ENCODE measurements at places on chromosomes 13 and 19.

GRCh38 chr19:47209319-47210179 is 21.4 kb downstream of the BBC3 start:
- no peak for DNase-seq

DNA sequence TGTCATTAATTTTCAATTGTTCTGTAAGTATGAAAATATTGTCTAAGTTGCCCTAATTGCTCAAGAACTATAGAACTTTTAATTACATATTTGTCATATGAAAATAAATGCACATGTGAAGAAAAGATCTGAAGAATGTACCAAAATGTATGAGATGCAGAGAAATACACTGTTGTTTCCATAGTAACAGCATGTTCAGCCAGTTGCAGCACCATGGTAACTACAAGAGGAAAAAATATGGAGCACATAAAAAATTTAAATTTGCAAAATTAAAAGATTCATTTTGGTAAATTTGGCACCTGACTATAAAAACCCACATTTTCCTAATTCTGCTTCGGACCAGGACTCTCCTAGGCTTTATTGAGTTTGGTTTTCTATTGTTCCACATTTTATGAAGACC is 1170.0 kb upstream of the MIR17HG start:
- no peak for DNase-seq

GRCh38 chr13:99345345-99345744 is 38.1 kb upstream of the GPR183 start:
- no peak for DNase-seq

GRCh38 chr19:45865269-45865948 is 1.3 kb downstream of the FOXA3 start:
- no peak for DNase-seq

DNA sequence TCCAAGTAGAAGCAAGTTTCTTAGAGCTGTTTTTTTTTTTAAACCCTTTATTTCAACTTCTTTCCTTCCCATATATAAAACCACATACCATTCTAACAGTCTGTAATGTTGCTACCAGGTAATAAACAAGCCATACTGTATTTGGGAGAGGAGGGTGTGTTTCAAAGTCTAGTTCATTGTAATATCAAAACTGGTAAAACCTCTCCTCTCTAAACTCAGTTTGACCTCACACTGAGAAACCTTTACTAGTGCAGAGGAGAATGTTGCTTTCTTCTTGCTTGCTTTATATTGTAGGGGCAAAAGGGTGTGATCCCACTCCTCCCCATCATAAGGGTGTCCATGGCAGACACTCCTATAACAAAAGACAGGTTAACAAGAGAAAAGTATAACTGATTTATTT is 155.1 kb downstream of the GGACT start:
- DNase-seq: no peak

DNA sequence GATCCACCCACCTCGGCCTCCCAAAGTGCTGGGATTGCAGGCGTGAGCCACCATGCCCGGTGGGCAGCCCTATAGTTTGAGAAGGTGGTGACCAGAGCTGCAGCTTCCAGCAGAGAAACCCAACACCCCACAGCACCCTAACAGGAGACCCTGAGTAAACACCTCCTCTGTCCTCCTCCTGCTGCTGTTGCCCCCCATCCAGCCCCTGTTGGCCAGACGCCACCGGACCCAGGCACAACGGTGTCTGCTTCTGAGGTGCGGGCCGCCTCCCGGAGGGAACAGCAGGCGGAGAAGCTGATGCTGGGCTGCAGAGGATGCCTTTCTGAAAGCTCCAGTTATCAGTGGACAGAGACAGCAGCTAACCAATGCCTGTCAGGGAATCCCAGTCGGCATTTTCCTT is 175.5 kb downstream of the COL4A1 start:
- DNase-seq: no peak

GRCh38 chr13:101535192-101535746 is 82.8 kb downstream of the ITGBL1 start:
- no peak for DNase-seq

DNA sequence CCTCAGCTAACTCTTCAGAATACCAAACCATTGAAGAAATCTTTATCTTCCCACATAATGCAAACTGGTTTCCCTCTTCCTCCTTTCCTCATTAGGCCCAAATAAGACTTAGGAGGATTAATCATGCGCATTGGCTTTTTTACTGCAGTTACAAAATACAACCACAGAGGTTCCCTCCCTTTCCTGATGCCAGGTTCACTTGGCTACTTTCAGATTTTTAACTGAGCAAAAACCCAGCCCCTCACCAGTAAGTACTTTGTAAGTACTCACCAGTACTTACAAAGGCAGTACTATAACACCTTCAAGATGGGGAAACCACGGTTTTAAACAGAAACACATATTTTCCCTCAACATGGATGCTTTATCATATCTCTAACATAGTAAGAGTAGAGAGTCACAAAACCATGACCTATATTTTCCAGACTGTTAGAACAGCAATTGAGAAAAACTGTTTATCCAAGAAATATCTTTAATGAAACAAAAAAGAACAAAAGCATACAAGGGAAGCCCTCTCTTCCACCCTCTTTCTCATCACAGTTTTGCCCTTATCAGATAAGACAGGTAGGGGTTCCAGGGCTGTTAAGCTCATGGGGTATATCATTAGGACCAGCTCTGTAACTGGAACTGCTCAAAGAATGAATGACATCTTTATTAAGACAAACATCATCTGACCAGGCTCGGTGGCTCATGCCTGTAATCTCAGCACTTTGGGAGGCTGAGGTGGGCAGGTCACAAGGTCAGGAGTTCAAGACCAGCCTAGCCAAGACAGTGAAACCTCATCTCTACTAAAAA is 12.7 kb downstream of the FOXO1 start:
- DNase-seq: no peak

DNA sequence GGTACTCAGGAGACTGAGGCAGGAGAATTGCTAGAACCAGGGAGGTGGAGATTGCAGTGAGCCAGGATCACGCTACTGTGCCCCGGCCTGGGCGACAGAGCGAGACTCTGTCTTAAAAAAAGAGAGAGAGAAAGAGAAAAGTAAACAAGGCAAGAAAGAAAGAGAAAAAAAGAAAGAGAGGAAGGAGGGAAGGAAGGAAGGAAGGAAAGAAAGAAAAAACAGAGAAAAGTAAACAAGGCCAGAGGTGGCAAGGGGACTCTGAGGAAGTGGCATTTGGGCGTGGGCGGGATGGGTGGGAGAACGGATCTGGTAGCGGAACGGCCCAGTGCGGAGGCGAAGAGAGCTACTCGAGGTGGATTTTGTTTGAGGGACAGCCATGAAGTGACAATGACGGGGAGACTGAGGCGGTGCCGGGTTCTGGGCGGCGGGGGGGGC is 7.5 kb upstream of the ARRDC2 start:
- no peak for DNase-seq

DNA sequence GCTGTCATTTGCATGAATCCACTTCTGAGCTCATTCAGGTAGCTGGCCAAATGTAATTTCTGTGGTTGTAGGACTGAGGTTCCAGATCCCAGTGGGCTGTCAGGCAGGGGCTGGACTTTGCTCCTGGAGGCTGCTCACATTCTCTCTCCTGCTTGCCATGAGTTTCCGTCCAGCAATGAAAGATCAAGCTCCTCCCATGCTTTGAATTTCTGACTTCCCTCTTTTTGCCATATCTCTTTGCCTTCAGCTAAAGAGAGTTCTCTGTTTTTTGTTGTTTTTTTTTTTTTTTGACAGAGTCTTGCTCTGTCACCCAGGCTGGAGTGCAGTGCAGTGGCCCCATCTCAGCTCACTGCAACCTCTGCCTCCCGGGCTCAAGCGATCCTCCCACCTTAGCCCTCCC is 76.9 kb downstream of the ING1 start:
- no peak for DNase-seq

DNA sequence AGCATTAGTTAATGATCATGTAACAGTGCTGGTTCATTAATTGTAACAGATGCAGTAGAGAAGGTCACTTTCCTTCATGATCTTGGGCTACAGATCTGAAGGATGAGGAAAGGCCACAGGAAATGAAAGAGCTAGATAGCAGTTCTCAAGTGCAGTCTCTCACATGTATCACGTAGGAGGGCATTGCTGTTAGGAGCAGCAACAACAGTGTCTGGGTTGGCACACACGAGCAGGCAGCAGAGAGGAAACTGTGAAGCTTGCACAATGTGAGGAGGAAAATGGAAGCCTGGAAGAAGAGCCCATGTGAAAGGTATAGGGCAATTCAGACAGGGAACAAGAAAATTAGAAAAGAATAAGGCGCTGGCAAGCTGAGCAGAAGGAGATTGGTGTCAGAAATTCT is 1741.5 kb downstream of the PCDH9 start:
- no peak for DNase-seq

- no peak for DNase-seq
These were observed 453.5 kb downstream of the TDRD3 start for GRCh38 chr13:60850526-60850925.

GRCh38 chr13:41409611-41410010 is 47.7 kb upstream of the RGCC start:
- DNase-seq: no peak

DNA sequence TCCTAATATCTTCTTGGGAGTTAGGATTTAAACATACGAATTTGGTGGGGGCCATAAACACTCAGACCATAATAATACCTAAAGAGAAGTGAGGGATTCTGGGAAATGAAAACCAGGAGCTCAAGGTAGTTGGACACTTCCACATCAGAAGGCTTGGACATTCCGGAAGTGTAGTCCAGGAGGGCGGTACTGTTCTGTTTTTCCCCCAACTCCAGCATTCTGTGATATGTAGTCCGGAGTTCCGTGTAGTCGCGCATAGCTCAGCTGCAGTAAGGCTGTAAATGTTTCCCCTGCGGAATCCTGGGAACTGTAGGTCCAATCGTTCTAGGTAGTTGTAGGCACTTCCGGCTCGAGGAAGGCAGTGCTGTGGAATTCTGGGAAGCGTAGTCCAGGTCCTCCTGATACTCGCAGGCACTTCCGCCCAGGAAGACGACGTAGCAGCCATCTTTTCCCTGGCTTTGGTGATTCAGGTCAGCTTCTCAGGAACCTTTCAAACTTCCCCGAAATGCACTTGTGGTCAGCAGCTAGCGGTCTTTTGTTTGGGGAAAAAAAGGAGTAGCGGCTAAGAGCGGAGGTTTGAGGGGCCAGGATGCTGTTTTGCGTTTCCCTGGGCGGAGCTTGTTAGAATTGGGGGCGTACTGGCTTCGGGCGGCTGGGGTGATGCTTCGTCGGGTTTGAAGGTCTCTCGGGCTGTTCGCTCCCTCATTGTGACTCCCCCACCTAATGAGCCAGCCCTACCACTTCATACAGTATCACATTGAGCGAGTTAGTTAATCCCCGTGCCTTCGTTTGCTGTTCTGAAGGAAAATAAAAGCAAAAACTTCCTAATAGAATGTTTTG is at the start of gene ZNF226:
TSS of gene ZNF226 (plus strand) at position 428 of the 840 bp plus-strand sequence. CDS start 4,981 bp downstream, outside the sequence.
- DNase-seq: peak; percentile 89

GRCh38 chr13:28495538-28496187 is 735 bp upstream of the FLT1 start:
- DNase-seq: peak; percentile 38

GRCh38 chr13:79197933-79198332 is 208.1 kb downstream of the RBM26 start:
- DNase-seq: no peak

- no peak for DNase-seq
These were observed 4.5 kb upstream of the EPSTI1 start for GRCh38 chr13:42996584-42996983.

GRCh38 chr19:39236527-39236926 is 8.3 kb downstream of the IFNL3 start:
- no peak for DNase-seq

DNA sequence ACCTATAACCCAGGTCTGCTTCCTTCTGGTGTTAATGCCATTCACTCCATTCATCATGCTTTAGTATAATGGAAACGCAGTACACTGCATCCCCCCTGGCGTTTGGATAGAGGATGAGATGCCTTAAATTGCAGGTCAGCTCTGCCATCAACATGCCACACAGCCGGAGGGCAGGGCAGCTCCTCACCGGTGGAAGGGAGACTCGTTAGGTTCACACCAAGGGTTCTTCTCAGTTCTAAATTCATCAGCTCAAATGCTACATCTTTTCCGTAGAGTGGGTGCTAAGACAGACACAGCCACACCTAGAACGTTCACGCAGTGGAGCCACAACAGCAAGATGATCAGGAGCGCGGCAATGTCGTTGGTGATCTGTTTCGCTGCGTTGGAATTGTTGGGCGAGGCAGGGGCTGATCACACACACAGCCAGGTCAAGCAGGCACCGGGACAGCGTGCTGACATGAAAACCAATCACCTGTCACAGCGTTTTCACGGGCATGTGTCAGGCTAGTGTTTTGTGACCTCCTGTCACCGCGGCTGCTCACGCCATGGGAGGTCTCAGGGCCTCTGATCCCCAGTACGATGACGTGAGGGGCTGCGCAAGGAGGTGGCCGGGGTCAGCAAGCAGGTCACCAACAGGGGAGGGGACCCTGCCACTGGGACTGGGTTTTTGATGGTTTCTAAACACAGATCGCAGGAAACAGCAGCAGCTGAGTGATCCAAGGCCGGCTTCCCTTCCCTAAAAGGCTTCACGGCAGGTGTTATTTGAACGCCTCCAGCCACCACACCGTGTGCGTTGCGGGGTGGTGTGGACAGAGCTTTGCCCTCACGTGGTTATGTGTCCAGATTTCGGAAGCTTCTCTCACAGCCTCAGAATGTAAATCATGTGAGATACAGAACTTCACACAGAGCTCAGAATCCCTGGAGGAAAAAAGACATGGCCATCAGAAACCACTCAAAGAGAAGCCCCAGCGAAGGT is 94.3 kb upstream of the IRS2 start:
- no peak for DNase-seq

DNA sequence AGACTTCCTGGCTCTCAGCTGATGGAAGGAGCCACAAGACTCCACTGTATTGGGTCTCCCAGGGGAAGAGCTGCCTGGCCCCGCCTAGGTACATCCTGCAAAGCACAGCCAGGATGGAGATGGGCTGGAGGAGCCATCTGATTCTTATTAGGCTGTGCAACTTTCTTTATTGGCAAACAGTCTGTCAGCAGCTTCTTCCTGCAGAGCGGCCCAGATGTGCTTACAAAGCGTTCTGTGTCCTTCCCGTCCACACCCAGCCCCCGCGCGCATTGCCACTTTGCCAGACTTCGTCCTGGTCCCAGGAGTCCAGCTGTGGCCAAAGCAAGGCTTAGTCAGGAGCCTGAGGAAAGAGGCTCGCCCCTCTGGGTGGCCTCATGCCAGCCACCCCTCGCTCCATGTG is 409.3 kb downstream of the ZNF536 start:
- DNase-seq: no peak

DNA sequence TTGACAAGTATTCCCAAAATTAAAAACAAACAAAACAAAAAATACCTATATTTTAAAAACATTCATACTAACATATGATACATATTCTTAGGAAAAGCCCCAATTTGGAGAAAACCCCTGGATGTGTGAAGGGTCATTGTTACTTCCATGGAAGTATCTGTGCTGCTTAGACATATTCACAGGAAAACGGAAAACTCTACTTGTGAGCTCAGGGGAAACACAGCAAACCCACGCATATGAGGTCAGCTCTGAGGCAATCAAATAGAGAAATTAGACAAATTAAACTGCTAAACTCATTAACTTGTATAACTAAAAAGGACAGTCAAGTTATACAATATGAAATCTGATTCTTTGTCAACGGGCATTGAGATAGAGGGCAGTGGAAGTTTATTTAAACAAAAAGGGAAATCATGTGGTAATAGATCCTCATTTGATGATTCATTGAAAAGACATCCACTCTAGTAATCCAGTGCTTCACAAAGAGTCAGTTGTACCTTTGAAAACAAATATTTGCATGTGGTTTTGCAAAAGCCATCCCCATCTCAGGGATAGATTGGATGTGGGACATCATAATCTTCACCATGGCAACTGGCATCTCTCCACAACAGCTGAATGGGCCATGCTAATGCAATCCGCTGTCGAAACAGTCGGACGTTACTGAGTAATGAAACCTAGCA is 423.4 kb downstream of the ITGBL1 start:
- DNase-seq: no peak

- no peak for DNase-seq
These were observed 11.8 kb downstream of the FXYD5 start for GRCh38 chr19:35166100-35167063.

Measured in neuronal stem cell (in vitro differentiated cells).